ENCODE measurements at places on chromosomes 3 and 15.

- no peak for DNase-seq
Observed at GRCh38 chr3:114259566-114259965, 22.2 kb upstream of the ZNF80 start.

DNA sequence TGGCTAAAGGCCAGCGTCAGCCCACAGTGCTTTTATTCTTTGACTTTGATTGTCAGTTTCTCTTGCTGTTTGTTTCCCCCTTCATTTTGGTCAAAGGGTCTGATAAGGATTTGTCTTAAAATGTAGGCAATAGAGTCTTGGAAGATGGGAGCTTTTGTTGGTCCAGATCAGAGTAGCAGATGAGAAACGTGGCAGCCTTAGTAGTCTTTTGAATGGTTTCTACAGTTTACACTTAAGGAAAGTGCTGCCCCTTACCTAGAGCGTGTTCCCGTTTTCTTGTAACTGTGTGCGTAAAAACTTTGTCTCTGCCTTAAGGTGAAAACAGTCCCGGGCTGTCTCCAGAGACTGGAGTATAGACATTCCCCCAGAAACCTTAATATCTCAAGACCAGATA is 630 bp downstream of the LXN start:
- no peak for DNase-seq

DNA sequence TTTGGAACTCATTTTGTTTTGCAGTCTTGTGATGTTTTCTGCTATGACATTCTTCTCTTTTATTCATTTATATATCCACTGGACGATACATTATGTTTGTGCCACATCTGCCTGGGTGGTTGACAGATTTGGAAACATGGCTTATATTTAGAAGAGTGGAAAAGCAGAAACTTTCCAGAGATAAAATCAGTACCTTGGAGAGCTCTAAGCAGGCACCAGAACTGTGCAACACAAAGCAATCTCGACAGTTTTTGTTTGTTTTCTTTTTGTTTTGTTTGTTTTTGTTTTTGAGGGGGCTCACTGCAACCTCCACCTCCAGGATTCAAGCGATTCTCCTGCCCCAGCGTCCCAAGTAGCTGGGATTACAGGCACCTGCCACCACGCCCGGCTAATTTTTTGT is 45.5 kb downstream of the SYN2 start:
- DNase-seq: no peak

GRCh38 chr3:128330214-128330842 is 136.4 kb downstream of the DNAJB8 start:
- DNase-seq: no peak

GRCh38 chr3:7428206-7428718 is 567.3 kb downstream of the GRM7 start:
- no peak for DNase-seq

GRCh38 chr15:27973886-27974285 is 125.2 kb downstream of the OCA2 start:
- no peak for DNase-seq

DNA sequence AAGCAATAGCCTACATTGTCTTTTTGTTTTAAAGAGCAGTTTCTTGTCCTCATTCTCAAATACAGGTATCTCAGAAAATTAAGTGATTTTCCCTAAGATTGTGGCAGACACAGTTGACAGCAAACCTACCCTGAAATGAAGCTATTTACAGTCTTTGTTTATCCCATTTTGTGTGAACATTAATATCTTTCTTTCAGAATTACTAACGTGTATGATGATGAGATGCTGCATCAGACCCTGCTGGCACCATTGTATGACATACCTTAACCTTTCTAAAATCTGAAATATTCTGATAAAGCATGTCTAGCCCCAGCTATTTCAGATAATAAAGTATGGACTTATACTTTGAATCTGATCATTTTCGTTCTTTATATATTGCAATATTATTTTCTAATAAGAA is 185.9 kb downstream of the RSRC1 start:
- no peak for DNase-seq

DNA sequence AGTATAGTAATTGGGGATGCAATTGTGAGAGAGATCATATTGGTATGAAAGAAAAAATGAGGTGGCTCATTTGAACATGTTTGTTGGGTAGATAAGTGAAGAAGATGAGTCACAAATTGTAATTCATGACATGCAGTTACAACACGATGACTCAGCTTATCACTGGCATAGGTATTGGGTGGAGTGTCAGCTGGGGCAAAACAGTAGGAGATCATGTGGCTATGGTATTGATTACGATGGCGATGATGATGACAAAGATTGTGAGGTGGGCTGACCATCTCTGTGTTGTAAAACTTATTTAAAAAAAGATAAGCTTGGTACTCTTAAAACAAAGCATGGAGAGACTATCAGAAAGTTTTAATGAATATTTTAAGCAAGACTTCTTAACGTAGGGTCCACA is 11.6 kb upstream of the DPH6 start:
- no peak for DNase-seq

DNA sequence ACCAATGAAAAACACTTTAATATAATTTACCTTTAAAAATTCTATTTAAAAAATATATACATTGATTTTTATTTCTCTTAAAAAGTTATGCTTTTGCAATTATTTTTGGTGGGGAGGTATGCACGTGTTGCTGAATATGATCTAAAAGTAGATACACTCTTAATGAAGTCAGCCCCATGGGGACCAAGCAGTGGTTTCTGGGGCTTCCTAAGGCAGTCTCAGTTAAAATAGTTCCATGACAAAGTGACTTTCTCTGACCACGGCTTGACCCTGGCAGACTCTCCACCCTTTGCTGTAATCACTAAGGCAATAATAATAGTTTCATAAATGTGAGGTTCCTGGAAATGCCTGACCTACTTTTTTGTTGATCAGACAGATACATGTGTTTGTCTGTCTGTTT is 50.4 kb downstream of the CCR4 start:
- DNase-seq: no peak

DNA sequence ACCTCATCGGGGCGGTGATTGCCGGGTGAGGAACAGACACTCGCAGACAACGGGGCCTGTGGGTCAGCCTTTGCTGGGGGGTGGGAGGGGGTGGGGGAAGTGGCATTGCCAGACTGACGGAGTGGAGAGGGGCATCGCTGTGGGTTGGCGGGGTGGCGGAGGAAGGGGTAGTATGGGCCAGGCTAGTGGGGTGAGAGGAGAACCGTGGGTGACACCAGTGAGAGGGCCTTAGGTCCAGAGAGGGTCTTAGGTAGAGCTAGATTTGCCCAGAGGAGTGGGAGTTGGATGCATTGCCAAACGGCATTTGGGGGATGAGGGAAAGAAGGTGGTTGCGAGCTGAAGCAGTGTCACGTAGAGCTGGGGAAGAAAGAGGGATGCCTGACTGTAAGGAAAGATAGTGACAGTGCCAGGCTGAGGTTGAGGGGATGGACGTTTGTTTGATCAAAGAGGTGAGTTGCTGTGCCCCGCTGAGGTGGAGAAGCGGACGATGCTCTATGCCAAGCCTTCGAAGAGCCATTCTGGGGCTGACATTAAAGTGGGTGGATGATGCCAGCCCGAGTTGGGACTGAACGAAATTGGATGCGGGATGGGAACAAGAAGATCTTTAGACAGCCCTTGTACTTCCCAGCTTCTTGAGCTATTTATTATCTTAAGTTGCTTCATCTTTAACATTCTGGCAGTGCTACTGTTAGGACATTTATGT is 572 bp downstream of the DNAJB11 start:
- no peak for DNase-seq
